Endodermal cell (in vitro differentiated cells): ENCODE measurements at places on chromosomes 6 and 20. TPM values are rescaled to one million over a fixed set of nuclear protein-coding genes. Genes with fewer than 3 reads are reported as not detected.

The PTCRA gene
- not detected in 2 replicates for total RNA-seq

The TREML4 gene
- not detected in 3 replicates for total RNA-seq

The TTLL9 gene
- 0.14 to 0.29 TPM (median 0.25 TPM) in 3 replicates for total RNA-seq

The C2 gene
- total RNA-seq, result 0.66 to 1.5 TPM (median 1.0 TPM) in 3 replicates

The RBM24 gene
- total RNA-seq, result 13.6 and 15.2 TPM in 2 replicates

The IRF4 gene
- 0.18 TPM in 1 of 2 replicates, not detected in the other for total RNA-seq

The GLP1R gene
- 0.15 and 0.25 TPM in 2 replicates for total RNA-seq

The PTCHD4 gene
- 0.42 and 0.50 TPM in 2 replicates for total RNA-seq

The PHACTR3 gene
- 0.13 TPM in 1 of 2 replicates, not detected in the other for total RNA-seq
